T-helper 1 cell (primary cell): ENCODE measurements at places on chromosomes 16 and 17.

- DNase-seq: no peak
Measured at GRCh38 chr16:2002406-2003230, 7.0 kb downstream of the ZNF598 start.

- DNase-seq: no peak
Measured at GRCh38 chr16:46748775-46749705, 896 bp upstream of the MYLK3 start.

- no peak for DNase-seq
Measured at GRCh38 chr16:25228372-25228771, 11.6 kb downstream of the AQP8 start.

DNA sequence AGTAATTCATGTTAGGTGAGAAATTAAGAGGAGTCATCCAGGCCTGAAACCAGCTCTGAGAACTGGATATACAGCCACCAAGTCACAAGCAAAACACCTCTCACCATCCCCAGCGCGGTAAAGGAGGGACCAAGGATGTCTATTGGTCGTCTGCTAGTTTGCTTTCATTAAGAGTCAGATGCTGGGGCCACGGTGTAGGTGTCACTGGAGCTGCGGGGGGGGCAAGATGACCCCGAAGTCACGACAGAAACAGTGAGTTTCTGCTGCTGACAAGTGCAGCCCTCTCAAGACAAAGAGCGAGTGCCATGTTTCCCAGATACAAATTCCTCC lies 790 bp downstream of the NCBP3 start:
- no peak for DNase-seq

GRCh38 chr16:75311383-75311938 lies 60.0 kb upstream of the BCAR1 start:
- DNase-seq: no peak

- no peak for DNase-seq
Measured at GRCh38 chr17:27873746-27874145, 19.4 kb downstream of the LYRM9 start.

GRCh38 chr16:57889522-57889921 lies 81.4 kb downstream of the CNGB1 start:
- no peak for DNase-seq

- DNase-seq: no peak
Measured at GRCh38 chr16:81599034-81599744, 154.6 kb downstream of the CMIP start.

DNA sequence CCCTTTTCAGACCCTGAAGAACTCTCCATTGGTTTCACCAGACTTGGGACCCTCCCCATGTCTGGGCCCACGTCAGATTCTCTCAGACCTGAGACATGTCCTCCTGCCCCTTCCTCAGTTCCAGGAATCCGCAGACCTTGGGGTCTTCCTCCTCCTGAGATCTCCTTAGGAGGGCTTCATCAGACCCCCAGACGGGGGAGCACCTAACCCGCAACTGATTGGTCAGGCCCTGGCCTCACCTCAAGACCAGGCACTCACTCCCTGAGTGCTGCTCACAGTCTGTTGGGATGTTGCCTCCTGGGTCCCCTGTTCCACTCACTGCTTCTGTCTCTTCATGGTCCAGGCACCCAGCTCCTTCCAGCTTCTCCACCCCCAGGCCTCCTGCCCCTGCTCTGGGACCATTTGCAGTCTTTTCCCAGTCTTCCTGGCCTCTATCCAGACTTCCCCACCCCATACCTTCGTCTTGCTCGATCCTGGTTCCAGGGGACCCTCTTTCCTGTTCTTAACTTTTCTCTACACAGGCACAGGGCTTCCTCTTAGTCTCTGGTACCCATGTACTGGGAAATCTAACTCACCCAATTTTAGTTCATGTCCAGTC lies 1.2 kb downstream of the GID4 start:
- DNase-seq: no peak

GRCh38 chr16:81933361-81933760 lies 77.9 kb downstream of the SDR42E1 start:
- no peak for DNase-seq

DNA sequence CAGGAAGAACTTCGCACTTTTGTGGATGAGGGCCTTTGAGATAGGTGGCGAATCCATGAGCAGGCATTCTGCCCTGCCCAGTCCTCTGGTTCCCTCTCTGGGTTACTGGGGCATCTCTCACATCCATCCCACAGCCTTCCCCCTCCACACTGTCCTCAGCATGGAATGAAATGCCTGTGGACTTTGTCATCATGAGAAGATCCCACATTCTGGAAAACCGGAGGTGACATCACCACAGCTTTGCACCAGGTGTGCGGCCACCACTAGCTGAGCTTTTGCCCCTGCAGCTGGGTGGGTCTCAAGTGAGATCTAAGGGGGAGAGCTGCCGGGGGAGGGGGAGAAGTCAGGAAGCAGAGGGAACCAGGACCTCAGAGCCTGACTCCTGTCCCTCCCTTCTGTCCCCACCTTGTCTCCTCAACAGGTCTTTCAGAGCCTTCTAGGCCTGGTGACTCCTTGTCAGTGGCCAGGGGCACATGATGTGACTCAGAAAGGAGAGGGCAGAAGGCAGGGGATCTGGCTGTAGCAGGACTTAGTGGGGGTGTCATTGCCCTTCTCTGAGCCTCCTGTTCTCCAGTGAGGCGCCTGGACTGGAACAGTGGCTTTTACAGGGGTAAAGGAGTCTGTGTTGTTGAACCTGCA lies 40.0 kb upstream of the DLX4 start:
- no peak for DNase-seq

DNA sequence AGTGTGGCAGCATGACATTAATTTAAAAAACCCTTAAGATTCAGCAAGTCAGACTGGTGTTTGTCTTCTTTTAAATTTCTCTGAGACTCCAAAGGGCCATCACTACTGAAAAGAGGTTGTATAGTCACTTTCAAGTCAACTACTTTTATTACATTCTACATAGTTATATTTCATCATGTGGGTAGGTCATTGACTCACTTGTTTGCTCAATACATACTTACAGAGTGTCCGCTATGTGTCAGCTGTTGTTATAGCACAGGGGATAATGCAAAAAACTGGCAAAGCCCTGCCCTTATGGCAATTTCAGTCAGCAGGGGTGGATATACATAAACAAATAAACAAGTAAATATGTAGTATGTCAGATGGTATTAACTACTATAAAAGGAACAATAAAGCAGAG lies 2.5 kb upstream of the MYH4 start:
- no peak for DNase-seq

- DNase-seq: no peak
Measured at GRCh38 chr16:23833960-23834685, 1.7 kb upstream of the PRKCB start.

- DNase-seq: no peak
Measured at GRCh38 chr17:50165867-50166517, at the start of gene SGCA. TSS of gene SGCA (plus strand) at chr17:50166005. CDS start at chr17:50166041, 36 bp downstream.

GRCh38 chr17:4487296-4487695 lies 11.4 kb upstream of the SPNS2 start:
- DNase-seq: no peak

- no peak for DNase-seq
Measured at GRCh38 chr17:28972437-28972836, 21.1 kb upstream of the PHF12 start.

GRCh38 chr17:49157784-49158183 lies 25.2 kb downstream of the B4GALNT2 start:
- DNase-seq: no peak

DNA sequence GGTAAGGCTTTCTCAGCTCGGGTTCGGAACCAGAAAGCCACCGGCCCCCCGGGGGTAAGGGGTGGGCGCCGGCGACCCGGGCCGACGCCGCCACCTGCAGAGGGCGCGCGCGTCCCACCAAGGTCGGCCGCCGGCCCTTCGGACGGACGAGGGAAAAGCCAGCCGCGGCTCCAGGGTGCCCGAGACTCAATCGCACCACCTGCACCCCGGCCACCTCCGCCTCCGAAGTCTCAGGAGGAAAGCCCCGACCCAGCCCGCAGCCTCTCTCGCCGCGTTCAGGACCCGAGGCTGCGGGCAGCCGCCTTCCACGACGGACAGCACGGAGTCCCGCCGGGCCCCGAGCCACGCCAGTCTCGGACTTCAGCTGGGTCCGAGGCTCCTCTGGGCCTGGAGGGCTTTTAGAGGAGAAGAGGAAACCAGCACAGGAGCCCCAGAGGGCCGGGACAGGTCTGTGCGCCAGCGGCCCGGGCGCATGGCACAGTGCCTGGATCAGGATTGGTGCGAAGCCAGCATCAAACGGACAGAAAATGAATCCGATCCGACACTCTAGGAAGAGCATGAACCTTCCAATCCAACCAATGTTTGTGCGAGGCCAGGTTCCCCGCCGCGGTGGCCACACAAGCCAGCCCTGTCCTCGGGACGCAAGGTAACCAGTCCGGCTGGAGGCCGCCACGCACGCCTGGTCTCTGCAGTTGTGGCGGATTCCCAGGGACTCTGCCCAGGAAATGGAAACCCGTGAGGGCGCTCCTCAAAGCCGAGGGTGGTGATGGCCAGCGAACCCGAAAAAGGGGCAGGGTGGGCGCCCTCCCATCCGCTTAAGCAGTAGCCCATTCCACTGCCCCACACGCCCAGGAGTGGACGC lies 6.7 kb downstream of the CBX8 start:
- no peak for DNase-seq

- DNase-seq: no peak
Measured at GRCh38 chr17:11986942-11987329, 10.3 kb downstream of the ZNF18 start.

DNA sequence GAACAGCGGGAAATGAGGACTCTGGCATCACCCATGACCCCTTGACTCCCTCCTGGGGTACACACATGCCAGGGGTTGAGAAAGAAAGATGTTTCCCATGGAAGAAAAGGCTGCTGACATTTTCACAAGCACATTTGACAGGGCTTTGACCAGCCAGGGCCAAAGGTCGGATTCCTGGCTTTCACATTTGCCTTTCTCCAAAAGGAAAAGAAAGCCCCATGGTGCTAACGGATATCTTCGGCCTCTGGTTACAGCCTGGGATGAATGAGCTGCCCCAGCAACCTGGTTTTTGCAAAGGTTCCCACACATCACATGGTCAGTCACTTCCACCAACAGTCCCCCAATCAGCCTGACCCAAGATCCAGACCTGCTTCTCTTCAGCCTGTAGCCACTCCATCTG lies 478.2 kb upstream of the CDH11 start:
- DNase-seq: no peak

GRCh38 chr17:77768248-77768852 lies 190.2 kb upstream of the TNRC6C start:
- DNase-seq: no peak

- no peak for DNase-seq
Measured at GRCh38 chr17:14827396-14827919, 437.7 kb downstream of the PMP22 start.

DNA sequence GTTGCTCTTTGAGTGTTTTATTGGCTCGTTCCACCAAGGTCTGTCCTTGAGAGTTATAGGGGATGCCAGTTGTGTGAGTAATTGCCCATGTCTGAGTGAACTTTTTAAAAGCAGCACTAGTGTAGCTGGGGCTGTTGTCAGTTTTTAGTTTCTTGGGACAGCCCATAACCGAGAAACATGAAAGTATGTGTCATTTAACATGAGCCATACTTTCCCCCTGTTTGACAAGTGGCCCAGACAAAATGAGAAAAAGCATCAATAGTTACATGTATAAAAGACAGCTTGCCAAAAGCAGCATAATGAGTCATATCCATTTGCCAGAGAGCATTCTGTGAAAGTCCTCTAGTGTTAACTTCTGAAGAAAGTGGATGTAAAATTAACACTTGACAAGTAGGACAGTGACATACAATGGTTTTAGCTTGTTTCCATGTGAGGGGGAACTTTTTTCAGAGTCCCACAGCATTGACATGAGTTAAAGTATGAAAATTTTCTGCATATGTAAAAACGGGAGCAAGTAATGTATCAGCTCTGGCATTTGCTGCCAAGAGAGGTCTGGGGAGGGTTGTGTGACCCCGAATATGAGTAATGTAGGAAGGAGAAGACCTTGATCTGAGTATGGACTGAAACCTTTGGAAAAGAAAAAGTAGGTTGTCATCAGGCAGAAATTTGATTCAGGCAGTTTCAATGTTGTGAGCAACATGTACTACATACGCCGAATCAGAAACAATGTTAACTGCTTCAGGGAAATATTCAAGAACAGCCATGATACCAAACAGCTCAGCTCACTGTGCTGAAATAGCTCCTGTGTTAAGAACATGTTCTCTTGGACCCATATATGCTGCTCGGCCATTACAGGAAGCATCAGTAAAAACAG lies 56.8 kb upstream of the ARL4D start:
- DNase-seq: no peak

DNA sequence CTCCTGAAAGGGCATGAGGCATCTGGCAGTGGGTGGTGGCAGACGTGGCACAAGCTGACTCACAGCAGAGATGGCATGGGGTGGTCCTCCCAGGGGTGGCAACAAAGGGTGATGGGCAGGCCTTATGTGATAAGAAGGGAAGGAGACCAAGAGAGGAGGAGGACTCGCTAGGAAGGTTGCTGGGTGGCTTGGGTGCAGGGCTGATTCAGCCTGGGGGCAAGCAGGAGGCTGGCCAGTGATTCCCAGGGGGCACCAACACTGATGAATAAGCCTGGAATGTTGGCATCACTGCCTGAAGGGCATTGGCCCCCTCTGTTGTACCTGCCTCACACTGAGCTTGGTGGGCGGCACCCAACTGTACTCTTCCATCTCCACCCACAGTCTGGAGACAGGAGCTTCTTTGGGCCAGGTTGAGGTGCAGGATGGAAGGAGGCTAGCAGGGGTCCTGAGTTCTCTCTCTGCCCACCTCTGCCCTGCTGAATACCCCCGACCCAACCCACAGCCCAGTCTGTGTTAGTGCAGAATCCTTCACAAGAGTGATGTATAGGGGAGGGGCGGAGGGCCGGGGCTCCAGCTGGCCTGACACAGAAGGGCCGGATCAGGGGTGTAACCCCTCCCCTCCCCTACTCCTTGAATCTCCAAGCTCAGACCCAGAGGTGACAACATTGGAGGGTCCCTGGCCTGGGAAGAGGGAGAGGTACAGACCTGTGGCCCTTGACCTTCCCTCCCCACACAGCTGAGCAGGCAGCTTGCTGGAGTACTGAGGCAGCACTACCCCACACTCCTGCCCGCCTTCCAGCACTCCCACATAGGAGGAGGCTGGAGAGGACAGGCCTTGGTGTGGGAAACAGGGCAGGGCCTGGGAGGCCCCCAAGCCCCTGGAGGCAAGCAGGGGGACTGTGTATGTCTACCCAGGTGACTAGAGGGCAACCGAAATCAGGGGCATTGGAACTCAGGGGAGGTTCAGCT lies 2.6 kb downstream of the STAC2 start:
- no peak for DNase-seq

DNA sequence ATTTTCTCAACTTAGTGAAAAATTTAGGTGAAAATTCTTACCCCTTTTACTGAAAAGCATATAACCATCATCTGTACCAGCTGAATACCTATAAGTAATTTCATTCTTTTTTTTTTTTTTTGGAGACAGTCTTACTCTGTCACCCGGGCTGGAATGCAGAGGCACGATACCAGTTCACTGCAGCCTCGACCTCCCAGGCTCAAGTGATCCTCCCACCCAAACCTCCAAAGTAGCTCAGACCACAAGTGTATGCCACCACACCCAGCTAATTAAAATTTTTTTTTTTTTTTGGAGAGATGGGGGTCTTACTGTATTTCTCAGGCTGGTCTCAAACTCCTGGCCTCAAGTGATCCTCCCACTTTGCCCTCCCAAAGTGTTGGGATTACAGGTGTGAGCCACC lies 33.8 kb downstream of the TUBD1 start:
- DNase-seq: no peak
